ENCODE measurements at places on chromosomes 1 and 21. TPM values are rescaled to one million over a fixed set of nuclear protein-coding genes. Genes with fewer than 3 reads are reported as not detected.

CELA2B gene
- not detected for total RNA-seq

WDR4 gene
- 17.2 TPM for total RNA-seq

TTC34 gene
- under 0.01 TPM for total RNA-seq

OPRD1 gene
- total RNA-seq, result 0.21 TPM

OR2T8 gene
- not detected for total RNA-seq

C1QTNF12 gene
- 0.88 TPM for total RNA-seq

MX1 gene
- 40.8 TPM for total RNA-seq

CELA2A gene
- not detected for total RNA-seq

FCRL6 gene
- not detected for total RNA-seq

CR1L gene
- not detected for total RNA-seq

TIE1 gene
- total RNA-seq, result 6.5 TPM

CD2 gene
- not detected for total RNA-seq

RHBDL2 gene
- not detected for total RNA-seq

LHX8 gene
- not detected for total RNA-seq

BARHL2 gene
- total RNA-seq, result not detected

CLDN17 gene
- not detected for total RNA-seq

PARP1 gene
- 117 TPM for total RNA-seq

GFI1 gene
- 1.3 TPM for total RNA-seq

SF3B4 gene
- 33.1 TPM for total RNA-seq

DDAH1 gene
- 33.4 TPM for total RNA-seq

TNFRSF4 gene
- 0.25 TPM for total RNA-seq

SPATA1 gene
- total RNA-seq, result not detected

DNALI1 gene
- 12.9 TPM for total RNA-seq

DIO1 gene
- total RNA-seq, result not detected

All from kidney epithelial cell (primary cell).